ENCODE measurements at places on chromosomes 7 and 10.

- DNase-seq, result no peak
Measured at GRCh38 chr10:86712317-86712707, 44.0 kb downstream of the LDB3 start.

DNA sequence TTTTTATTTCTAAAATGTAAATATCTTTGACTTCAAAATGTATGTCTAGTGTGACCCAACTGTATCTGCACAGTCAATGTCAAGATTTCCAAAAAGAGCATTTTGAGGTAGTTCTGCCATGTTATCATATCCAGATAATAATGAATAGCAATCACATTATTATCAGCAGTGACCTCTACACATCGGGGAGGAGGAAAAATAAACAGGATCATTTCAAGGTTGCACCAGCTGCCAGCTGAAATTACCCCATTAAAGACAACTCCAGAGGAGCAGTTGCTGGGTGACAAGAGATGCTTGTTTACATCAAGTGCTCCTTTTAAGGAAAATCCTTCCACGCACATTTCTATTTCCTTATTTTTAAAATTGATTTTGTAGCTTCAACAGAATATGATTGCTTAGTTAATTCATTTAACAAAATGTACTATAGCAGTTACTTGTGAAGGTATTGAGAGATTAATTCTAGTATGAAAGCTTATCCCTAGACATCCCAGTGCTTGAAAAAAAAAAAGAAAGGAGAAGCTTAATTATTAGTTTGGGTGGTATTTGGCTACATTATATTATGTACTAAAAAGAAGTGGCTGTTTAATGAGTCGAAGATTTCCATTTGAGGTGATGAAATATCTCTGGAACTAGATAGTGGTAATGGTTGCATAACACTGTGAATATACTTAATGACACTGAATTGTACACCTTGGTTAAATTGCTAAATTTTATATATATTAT is 19.3 kb upstream of the SLC35G1 start:
- peak; percentile 20 for DNase-seq

DNA sequence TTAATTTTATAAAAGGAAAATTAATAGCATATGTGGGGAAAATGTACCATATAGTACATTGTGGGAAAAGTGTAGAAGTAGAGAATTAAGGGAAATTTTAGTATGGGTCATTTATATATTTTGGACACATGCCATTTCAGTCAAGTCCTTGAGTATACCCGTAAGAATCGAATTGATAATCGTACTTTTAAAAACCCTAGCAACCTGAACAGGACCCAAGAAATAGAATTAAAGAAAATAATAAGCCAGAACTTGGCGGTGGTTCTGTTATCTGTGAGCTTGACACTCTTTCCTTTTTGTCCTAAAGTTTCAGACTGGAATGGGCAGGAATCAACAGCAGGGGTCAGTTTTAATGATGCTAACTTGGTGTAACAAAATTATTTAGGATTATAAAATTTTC is 221.0 kb downstream of the CDK14 start:
- no peak for DNase-seq

GRCh38 chr10:132574783-132575319 is 37.3 kb downstream of the INPP5A start:
- DNase-seq, result peak; percentile 52

- no peak for DNase-seq
Measured at GRCh38 chr10:132562177-132562915, 24.8 kb downstream of the INPP5A start.

DNA sequence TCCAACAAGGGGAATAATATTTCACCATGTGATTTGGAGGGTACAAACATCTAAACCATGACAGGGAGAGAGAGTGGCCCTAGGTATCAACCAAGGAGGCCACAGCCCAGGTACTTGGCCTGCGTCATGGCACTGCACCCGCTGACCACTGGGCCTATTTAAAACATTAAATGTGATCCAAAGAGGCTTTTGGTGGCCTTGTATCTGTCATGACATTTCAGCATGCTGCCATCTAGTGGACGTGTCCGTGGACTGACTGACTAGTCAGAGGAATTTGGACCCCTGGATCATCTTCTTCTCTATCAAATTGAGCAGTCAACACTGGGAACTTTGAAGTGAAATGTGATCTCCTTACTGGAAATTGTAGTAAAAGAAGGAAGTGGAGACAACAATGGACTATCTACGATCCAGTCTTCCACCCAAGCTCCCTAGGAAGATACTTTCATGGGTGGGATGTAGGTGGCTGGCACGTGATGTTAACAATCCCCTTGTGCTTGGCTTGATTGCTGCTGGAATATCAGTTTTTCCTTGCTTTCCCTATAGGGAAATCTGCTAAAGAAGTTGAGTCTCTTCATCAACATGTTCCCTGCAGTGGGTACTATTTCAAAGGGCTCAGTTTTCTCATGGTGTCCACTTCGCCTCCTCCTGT is 24.6 kb upstream of the ITGA8 start:
- peak; percentile 68 for DNase-seq

GRCh38 chr7:105389088-105389650 is 448 bp upstream of the SRPK2 start:
- peak; percentile 66 for DNase-seq

GRCh38 chr7:29956487-29956836 is 33.1 kb downstream of the SCRN1 start:
- DNase-seq, result no peak

- peak; percentile 84 for DNase-seq
Measured at GRCh38 chr10:61486738-61487396, 33.7 kb upstream of the TMEM26 start.

- no peak for DNase-seq
Measured at GRCh38 chr7:101784292-101785127, 32.9 kb upstream of the CUX1 start.

DNA sequence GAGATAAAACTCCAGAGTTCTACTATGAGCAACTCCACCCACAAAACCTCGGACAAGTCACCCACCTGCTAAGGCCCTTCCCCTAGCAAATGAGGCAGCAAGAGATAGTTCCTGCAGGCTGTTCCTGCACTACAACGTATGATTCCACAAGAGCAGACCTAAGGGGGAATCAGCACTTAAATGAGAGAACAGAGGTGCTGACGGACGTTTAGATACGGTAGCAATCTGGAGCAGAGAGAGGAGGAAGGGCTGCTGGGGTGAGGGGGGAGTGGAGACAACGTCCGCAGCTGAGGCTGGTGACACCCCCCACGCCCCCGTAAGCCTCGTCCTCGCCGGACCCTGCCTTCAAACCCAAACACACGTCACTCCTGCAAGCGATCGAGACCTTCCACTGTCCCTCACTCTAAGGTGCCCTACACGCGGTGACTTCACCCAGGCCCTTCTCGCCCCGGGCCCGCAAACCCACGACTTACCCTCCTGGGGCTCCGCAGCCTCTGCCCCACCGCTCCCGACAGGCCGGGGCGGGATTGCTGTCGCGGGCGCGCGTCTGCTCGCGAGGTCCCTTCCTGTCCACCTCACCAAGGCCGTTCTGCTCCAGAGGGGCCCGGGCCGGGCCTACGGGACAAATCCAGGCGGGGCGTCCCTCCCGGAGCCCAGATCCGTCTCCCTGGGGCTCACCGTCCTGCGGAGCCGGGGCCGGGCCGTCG is 635 bp downstream of the ZNF12 start:
- DNase-seq, result peak; percentile 60

GRCh38 chr7:100691676-100692577 is 2.1 kb downstream of the GIGYF1 start:
- peak; percentile 73 for DNase-seq

GRCh38 chr7:85716353-85716752 is 529.5 kb upstream of the SEMA3D start:
- peak; percentile 1 for DNase-seq

GRCh38 chr7:103065667-103066066 is 8.9 kb downstream of the FBXL13 start:
- peak; percentile 55 for DNase-seq

DNA sequence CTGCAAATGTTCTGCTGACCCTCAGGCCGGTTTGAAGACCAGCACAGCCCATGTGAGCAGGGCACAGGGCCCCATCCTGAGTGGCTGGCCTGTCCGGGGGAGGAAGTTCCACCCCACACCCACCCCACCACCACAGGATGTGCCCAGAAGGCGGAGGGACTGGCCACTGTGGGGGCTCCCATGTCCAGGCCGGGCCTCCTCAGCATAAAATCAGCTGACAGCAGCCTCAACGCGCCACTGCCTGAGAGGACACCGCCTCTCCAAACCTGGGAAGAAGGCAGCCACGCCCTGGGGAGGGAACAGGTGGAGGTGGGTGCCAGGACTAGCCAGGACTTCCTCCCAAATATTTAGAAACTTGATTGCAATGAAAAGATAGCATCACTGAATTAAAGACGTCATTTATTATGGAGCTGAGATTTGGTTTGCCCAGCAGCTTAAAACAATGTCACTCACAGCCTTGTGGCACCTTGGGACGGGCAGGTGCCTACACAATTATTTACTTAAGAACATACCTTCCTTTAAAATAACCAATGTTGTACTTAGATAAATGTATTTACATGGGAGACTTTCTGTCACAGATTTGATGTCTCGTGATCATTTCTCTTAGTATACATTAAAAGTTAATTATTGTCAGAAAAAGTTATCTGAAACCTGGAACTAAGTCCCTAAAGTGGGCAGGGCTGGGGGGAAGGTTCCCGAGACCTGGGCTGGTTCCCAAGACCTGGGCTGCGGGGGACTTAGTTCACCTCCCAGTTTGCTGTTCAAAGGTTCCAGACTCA is 27.3 kb upstream of the FAM20C start:
- DNase-seq, result no peak

- DNase-seq, result no peak
Measured at GRCh38 chr7:18468795-18469194, 26.8 kb upstream of the HDAC9 start.

GRCh38 chr7:11478426-11478825 is 353.6 kb downstream of the THSD7A start:
- DNase-seq, result no peak

GRCh38 chr7:34138483-34138882 is 233.1 kb downstream of the BMPER start:
- DNase-seq, result no peak

DNA sequence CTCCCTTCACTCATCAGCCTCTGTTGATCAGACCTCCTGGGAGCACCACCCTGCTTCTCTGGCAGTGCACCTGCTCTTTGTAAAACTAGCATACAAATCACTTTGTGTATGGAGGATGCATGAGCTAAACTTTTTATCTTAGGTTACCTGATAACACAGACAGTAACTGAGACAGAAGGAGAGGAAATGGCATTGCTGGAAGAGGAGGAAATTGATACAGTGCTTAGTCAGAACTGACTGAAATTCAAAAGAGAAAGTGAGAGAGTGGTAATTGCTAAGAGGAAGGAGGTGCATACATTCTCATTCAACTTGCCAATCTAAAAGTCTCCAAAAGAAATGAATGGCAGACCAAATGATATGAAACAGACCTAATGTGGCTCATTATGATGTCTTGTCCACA is 1120.7 kb downstream of the GATA3 start:
- no peak for DNase-seq

DNA sequence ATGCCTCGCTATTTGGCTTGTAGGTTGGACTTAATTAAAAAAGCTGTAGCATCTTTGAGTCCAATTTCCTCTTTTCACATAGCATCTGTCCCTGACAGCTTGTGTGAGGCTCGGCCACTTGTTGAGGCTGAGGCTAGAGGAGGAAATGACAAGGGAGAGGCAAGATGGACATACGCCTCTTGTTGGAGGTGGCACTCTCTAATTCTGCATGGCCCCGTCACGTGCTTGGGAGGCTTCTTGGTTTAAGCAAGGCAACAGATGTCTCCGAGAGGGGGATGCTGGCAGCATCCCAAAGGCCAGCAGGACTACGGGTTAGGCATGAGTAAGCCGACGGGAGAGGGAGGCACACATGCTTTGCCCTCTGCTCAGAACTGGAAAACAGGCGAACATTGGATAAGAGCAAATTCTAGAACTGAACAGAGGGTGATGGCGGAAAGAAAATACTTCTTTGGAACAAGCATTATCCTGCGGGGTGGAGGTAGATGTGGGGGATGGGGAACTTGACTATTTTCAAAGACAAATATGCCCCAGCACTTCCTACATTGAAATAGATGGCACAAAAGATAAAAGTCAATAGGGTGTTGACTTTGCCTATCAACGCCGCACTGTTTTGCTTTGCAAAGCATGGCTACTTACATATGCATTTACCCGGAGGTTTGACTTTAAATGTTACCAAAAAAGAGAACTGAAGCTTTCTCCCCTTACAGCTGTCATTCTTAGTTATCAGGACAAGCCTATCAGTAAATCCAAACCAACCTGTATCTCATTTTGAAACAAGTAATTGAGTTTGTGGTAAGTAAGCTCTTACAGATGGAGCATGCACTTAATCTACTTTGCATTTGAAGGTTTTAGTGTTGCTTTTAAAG is 94.8 kb downstream of the CHN2 start:
- DNase-seq, result no peak

GRCh38 chr10:8331896-8332729 is 277.6 kb downstream of the GATA3 start:
- peak; percentile 64 for DNase-seq

DNA sequence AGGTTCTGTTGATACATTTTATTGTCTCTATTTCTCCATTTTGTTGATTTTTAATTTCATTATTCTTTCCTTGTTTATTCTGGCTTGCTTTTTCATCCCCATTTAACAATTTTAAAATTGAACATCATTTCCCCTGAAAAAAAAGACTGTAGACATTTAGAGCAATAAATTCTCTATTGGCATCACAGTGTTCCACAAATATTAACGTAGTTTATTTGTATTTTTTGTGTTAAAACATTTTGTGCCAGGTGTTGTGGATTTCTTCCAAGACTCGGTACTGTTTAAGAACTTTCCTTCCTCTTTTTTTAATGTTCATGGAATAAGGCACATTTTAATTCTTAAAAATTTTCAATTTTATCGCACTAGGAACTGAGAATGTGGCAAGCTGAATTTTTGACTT is 156.1 kb upstream of the NPY start:
- no peak for DNase-seq

DNA sequence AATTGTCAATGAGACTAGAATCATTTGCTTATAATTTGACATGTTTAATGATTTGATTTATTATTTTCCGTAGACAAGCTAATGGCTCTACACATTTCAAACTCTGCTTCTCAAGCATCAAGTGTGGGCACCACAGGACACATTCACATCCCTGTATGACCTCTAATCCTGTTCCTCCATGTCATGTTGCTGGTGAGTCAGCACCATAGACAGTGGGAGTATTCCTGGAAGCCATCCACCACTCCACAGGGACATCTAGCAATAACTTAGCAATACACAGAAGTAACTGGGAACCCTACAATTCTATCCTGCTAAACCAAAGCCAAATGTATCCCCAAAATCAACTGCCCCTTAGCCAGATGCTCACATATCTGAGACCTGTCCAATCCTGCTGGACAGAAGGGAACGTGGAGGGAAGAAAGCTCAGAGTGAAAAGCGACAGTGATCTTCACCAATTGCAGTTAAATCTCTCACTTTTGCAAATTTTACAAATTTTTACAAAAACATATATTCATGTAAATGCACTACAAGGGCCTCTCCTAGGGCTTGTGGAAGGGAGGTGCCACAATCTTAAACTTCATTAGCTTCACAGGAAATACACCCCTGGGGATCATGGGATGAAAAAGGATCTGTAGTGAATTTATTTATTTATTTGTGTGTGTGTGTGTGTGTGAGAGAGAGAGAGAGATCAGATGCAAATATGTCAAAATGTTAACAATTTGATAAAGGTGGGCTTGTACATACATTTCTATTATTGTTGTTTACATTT is 126.5 kb downstream of the GFRA1 start:
- peak; percentile 25 for DNase-seq

All from mesenchymal stem cell (in vitro differentiated cells and primary cell).